Fibroblast of upper back skin (primary cell): ENCODE measurements at places on chromosomes 3 and 15.

- no peak for DNase-seq
Measured at GRCh38 chr3:129058441-129059200, 2.0 kb upstream of the GP9 start.

- DNase-seq: no peak
Measured at GRCh38 chr3:155863072-155863784, 7.2 kb upstream of the GMPS start.

DNA sequence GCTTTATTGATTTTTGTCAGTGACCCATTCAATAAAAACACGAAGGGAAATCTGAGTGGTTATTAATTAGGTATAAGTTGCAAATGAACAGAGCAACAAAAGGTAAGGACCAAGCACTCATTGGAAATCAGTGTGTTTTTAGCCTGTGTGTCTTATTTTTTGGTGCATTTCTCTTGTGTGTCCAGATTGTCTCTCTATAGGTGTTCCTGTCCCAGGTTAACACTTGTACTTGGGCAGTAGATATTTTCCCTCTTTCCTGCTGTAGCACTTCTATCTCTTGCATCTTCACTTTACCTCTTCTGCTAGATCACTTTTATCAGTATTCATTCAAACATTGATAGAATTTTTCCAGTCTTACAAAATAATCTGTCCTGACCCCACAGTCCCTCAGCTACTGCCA lies 37.0 kb downstream of the MAPK6 start:
- no peak for DNase-seq

DNA sequence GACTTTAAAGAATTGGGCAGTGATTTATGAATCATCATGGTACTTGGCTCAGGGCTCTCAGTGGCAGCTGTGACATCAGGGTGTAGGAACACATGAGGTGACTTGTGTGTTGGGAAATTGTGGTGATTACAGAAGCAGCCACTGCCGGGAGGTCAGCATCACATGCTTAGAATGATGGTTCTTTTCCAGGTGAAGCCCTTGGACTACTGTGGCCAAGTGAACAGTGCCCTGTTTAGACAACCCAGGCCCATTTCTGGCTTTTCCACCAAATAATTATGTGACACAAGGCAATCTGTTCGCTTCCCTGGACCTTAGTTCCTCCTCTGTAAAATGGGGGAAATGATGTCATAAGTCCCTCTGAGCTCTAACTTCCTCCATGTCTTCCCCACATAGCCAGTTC lies 139.7 kb upstream of the ROPN1 start:
- no peak for DNase-seq

GRCh38 chr15:90266061-90266431 lies 574 bp downstream of the NGRN start:
- DNase-seq: peak; percentile 29

GRCh38 chr3:139533781-139534454 lies 5.6 kb downstream of the RBP1 start:
- DNase-seq: peak; percentile 85

GRCh38 chr3:27930052-27930602 lies 208.0 kb upstream of the EOMES start:
- DNase-seq: no peak

DNA sequence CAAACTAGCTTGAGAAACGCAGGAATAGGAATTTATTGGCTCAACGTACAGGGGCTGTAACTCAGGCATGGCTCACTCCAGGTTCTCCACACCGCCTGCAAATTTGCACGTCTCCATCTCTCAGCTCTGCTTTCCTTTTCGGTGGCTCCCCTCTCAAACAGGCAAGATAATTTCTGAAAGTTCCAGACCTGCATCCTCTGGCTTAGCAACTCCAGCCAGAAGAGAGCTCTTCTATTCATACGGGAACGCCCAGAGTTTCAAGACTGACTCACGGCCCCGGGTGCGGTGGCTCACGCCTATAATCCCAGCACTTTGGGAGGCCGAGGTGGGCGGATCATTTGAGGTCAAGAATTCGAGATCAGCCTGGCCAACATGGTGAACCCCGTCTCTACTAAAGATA lies 139.7 kb upstream of the BNIP2 start:
- DNase-seq: no peak

- DNase-seq: no peak
Measured at GRCh38 chr3:26915208-26915607, 292.6 kb downstream of the LRRC3B start.

- no peak for DNase-seq
Measured at GRCh38 chr15:89855948-89856347, 37.8 kb downstream of the AP3S2 start.

DNA sequence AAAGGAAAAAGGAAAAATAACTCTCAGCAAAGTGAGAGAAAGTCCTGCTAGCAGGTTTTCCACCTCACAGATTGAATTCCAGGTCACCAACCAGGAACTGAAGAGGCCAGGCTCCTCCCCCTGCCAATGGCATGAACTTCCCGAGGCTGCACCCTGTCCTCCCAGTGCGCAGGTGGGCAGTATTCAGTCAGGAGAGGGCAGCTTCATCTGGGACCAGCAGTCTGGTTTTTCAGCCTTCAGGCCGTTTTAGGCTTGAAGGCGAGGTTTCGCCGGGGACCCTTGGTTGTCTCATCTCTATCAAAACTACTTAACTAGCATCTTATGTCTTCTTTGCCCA lies 41.2 kb downstream of the TRAT1 start:
- DNase-seq: no peak

DNA sequence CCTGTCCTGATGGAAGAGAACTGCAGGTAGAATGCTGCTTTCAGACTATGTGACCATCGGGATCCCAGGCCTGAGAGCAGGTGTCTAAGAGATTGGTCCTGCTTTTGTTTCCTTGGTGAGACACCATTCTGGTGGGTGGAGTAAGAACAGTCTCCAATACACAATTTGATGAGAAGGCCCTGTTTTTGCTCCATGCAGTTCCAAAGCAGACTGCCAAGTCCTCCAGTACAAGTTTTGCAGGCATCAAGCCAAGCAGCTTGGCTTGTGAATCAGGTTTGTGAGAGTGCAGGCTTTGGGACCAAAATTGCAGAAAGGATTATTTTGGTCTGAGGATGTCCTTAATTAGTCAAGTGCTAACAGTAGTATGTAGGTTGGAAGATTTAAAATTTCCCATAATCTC lies 381.6 kb downstream of the FOXP1 start:
- peak; percentile 74 for DNase-seq

- no peak for DNase-seq
Measured at GRCh38 chr15:29451201-29451781, 181.7 kb upstream of the NSMCE3 start.

GRCh38 chr3:43366481-43366880 lies 80.1 kb downstream of the SNRK start:
- no peak for DNase-seq

DNA sequence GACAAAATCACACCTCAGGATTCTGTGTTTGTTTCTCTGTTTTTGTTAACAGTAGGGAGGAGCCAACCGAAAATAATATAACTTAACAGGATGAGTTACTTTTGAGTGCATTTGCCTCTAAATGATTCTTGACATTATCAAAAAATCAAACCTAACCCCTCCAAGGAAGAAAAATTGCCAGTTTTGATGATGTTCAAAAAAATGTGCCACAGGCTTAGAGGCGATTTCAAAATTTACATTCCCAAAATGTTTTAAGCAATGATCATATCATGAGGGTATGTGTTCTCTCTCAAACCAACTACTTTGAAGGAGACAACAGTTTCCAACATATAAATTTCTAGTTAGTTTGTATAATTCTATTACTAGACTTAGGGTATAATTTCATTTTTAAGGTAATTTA lies 6.7 kb downstream of the VGLL3 start:
- DNase-seq: peak; percentile 71
